ENCODE measurements at places on chromosomes 1 and 21. TPM values are rescaled to one million over a fixed set of nuclear protein-coding genes. Genes with fewer than 3 reads are reported as not detected.

MYBPH gene
- total RNA-seq, result not detected

MUTYH gene
- total RNA-seq, result 52.4 TPM

OR6N2 gene
- total RNA-seq, result not detected

HCRTR1 gene
- not detected for total RNA-seq

GSTM3 gene
- 101 TPM for total RNA-seq

NUCKS1 gene
- total RNA-seq, result 319 TPM

CHAF1B gene
- total RNA-seq, result 14.1 TPM

GRCh38 chr1:235923466-235924021 lies 56.8 kb upstream of the LYST start:
- H3K4me1 ChIP-seq, result peaks cover 59% of the 10 kb centered on the region
- H3K27ac ChIP-seq, result peak overlapping the region; percentile 78
- no peaks in the 10 kb centered on the region for H3K36me3 ChIP-seq
- DNase-seq, result no peak
- H3K27me3 ChIP-seq, result no peaks in the 10 kb centered on the region
- no peak overlapping the region for H3K4me3 ChIP-seq

DNA sequence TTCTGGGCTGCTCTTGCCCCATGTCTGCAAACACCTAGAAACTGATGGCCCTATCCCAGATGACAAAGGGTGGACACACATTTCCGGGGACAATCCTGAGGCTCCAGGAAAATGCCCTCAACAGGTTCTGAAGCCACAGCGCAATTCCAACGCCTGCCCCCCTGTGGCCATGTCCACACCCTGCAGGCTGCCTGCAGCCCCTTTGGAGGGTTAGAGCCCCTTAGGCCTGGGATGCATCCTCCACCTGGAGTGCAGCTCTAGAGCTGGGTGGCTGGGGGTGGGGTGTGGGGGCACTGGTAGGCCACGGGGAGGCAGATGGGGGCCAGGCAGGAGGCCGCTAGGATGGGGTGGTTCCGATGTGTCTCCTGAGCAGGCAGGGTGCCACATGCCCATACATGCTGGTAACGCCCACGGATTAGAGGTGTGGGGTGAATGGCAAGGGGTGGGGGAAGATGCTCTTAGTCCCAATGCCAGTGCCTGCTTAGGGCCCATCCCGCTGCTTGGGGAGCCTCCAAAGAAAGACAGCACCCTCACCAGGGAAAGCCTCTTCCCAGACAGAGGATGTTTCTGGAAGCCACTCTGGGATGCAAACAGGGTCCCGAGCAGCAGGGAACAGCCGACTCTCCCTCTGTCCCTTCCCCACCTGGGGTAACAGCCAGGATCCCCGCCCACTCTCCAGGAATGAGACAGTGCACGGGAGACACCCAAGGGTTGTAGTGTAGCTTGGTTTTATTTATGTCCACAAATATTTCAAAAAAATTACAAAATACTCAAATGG lies 34.0 kb downstream of the SLC45A1 start:
- DNase-seq, result no peak
- no peaks in the 10 kb centered on the region for H3K36me3 ChIP-seq
- no peak overlapping the region for H3K4me3 ChIP-seq
- H3K4me1 ChIP-seq, result no peaks in the 10 kb centered on the region
- no peak overlapping the region for H3K27ac ChIP-seq

DNA sequence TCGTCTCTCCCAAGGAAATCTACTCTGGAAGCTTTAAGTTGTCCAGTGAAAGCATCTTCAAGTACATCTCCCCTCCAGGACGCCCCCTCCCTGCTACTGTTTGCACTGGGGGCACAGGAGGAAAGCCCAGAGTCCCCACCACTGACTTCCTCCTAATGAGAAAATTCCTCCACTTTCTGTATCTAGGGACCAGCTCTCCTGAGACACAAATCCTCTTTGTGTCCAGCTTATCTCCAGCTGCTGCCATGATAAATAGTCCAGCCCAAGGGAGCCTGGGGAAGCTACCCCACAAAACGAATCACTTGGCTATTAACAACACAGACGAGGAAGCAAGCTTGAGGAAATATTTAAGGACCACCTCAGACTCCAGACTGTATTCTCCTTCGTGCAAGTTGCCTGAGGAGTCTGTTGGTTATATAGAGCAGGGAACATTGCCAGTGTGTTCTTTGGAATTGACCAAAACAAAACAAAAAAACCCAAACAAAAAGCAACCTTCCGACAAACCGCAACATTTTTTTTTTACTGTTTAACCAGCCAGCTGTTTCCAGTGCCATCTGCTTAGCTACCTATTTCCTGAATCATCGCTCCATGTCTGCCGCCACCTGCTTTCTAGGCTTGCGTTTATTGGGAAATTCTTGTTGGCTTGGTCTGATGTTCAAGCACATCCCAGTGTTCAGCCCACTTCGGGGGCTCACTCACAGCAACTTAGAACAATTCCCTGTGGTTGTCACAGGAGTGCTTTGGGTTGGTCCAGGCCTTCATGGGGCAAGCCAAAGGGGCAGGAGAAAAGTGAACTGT lies 7.7 kb downstream of the C1orf226 start:
- peak; percentile 22 for DNase-seq
- 0 out of 2 replicates have a peak, but pooled peaks cover 1% of the 10 kb centered on the region for H3K36me3 ChIP-seq
- H3K27me3 ChIP-seq, result no peaks in the 10 kb centered on the region
- H3K4me3 ChIP-seq, result no peak overlapping the region
- no peaks in the 10 kb centered on the region for H3K4me1 ChIP-seq

GRCh38 chr1:154809436-154810413 lies 60.4 kb downstream of the KCNN3 start:
- H3K4me1 ChIP-seq, result no peaks in the 10 kb centered on the region
- H3K4me3 ChIP-seq, result no peak overlapping the region
- H3K27me3 ChIP-seq, result peaks cover 83% of the 10 kb centered on the region
- no peaks in the 10 kb centered on the region for H3K36me3 ChIP-seq
- no peak overlapping the region for H3K27ac ChIP-seq
- peak; percentile 40 for DNase-seq

- peak overlapping the region; percentile 66 for H3K27ac ChIP-seq
- peaks cover 17% of the 10 kb centered on the region for H3K36me3 ChIP-seq
- no peaks in the 10 kb centered on the region for H3K27me3 ChIP-seq
- peaks cover 42% of the 10 kb centered on the region for H3K4me1 ChIP-seq
- DNase-seq, result peak; percentile 50
Measured at GRCh38 chr1:147669469-147670318, 630 bp downstream of the ACP6 start.

GRCh38 chr1:66981679-66982078 lies 56.9 kb downstream of the MIER1 start:
- DNase-seq, result no peak
- no peaks in the 10 kb centered on the region for H3K4me1 ChIP-seq

- DNase-seq, result no peak
- H3K27ac ChIP-seq, result no peak overlapping the region
- H3K36me3 ChIP-seq, result no peaks in the 10 kb centered on the region
- H3K4me1 ChIP-seq, result no peaks in the 10 kb centered on the region
- no peaks in the 10 kb centered on the region for H3K27me3 ChIP-seq
Measured at GRCh38 chr1:174764191-174764590, 235.6 kb upstream of the CACYBP start.

GRCh38 chr1:244217711-244218110 lies 166.6 kb downstream of the ZBTB18 start:
- no peaks in the 10 kb centered on the region for H3K27me3 ChIP-seq
- no peak overlapping the region for H3K4me3 ChIP-seq
- no peak overlapping the region for H3K27ac ChIP-seq
- H3K4me1 ChIP-seq, result peaks cover 28% of the 10 kb centered on the region
- no peaks in the 10 kb centered on the region for H3K36me3 ChIP-seq

DNA sequence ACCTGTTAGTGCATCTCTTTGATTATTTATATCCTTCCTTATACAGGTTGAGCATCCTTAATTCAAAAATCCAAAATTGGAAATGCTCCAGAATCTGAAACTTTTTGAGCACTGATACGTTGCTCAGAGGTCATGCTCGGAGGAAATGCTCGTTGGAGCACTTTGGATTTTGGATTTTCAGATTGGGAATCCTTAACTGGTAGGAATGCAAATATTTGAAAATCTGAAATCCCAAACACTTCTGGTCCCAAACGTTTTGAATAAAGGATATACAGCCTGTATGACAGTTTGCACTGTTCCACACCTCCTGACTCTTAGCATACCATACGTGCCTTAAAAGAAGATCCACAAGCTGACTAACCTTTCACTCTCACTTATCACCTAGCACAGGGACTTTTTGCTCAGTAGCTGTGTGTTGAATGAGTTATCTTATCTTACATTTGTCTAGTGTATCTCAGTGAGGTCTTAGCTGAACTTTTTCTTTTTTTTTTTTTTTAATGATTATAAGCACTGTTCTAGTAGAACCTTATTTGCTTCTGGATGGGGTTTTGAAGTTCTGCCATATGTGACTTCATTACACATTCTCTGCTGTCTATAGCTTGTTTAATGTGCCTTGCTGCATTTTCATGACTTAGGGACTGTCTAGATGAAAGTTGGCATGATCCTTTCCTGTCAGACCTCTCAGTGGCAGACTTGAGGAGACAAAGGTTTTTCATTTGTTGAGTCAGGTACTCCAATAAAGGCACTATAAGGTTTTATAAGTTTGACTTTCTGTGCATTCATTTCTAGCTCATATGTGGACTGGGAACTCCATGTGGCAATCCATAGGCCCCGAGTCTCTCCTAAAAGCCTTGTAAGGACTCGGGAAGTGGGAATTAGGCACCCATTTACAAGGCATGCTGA lies 21.6 kb downstream of the PTGFRN start:
- no peak overlapping the region for H3K4me3 ChIP-seq
- H3K27ac ChIP-seq, result no peak overlapping the region
- H3K36me3 ChIP-seq, result 0 out of 2 replicates have a peak, but pooled peaks cover 9% of the 10 kb centered on the region
- DNase-seq, result no peak

DNA sequence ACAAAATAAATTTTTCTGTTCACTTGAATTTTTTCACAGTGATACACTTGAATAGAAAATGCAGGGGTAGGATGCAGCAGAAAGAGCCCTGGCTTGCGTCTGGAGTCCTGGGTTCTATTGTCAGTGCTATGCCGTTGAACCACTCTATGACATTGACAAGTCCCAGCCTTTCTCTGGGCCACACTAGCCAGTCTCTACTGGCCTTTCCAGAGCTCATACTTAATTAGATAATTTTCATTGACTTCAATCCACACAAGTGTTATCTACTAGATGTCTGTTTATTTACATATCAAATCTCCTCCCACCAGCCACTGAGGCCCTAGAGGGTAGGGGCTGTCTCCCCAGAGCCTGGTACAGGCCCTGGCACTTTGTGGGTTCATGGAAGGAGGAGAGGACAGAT lies 15.5 kb upstream of the CELA3B start:
- no peak for DNase-seq
- H3K27ac ChIP-seq, result no peak overlapping the region
- H3K4me3 ChIP-seq, result no peak overlapping the region
- H3K4me1 ChIP-seq, result peaks cover 30% of the 10 kb centered on the region
- no peaks in the 10 kb centered on the region for H3K36me3 ChIP-seq
- no peaks in the 10 kb centered on the region for H3K27me3 ChIP-seq

DNA sequence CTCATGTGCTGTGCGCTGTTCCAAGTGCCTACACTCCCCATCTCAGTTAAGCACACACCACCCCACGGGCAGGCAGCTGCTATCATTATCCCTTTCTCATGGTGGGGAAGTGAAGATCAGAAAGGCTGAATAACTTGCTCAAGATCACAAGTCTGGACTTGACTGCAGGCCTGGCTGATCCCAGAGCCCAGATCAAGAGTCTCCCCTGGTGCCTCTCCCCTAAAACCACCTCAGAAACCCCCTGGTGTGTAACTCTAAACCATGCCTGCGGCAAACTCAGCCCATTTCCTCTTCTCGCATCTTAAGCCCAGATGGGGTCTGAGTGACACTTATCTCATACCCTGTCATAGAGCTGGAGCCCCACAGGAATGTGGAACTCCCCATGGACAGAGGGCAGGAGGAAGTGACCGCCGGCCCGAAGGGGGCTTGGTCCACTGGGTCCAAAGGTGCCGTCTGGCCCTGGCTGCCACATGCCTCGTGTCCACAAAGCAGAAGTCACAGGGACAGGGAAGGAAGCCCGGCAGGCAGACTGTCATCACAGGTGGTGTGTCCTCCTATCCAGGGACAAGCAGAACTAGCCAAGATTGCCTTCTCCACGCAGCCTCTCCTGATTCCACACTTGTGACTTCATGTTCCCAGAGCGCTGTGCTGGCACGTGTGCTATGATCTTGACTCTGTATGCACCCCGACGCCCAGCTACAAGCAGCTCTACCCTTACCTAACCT lies 92.1 kb downstream of the SYF2 start:
- H3K27ac ChIP-seq, result no peak overlapping the region
- no peaks in the 10 kb centered on the region for H3K36me3 ChIP-seq
- no peaks in the 10 kb centered on the region for H3K4me1 ChIP-seq

DNA sequence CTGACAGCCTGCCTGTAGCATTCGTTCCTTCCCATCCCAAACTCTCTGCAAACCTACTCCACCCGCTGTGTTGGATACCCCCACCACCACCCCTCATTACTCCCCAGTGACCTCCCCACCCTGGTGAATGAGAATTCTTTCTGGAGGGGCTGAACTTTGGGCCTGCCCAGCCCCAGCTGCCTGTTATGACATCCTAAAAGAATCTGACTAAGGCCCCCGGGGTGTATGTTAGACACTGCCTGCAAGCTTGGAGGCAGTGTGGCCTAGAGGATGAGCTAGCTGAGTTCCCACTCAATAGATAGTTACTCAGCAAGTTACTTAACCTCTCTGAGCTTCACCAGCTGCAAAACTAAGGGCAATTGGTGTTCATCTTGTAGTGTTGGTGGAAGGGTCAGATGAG lies 110.2 kb upstream of the FGGY start:
- no peaks in the 10 kb centered on the region for H3K36me3 ChIP-seq
- DNase-seq, result no peak
- H3K27me3 ChIP-seq, result no peaks in the 10 kb centered on the region
- no peak overlapping the region for H3K27ac ChIP-seq

DNA sequence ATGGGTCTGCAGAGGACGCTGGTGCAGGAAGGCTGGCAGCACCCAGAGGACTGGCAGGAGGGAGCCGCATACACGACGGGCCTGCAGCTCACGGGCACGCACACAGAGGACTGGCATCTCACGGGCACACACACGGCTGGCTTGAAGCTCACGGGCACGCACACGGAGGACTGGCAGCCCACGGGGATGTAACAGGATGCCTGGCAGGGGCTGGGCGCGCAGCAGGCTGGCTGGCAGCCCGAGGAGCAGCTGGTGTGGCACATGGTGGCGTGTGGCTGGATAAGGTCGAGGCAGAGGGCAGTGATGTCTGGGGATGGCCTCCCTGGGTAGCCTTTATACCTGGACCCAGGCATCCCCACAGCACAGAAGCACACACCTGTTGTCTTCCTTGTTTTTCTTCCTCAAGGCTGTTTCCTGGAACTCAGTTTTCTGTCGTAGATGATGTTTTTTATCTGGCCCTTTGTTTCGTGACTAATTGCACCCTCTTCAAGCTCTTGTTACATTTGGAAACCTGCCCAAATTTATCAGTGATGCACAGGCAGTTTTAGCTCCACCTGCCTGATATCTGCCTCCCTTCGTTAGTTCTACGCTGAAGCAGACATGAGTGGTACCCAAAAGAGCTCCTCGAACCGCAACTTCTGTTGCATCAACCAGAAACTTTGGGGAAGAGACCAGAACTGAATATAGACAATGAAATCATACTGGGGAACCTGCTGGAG lies at the start of gene KRTAP12-1:
KRTAP12-1 (minus strand) TSS at position 303 of the 719 bp plus-strand sequence; CDS start at position 263, 40 bp downstream.
- H3K36me3 ChIP-seq, result no peaks in the 10 kb centered on the region
- H3K4me3 ChIP-seq, result no peak within 1 kb of the TSS
- H3K27me3 ChIP-seq, result peaks cover 87% of the 10 kb centered on the region
- H3K27ac ChIP-seq, result no peak within 1 kb of the TSS
- no peak for DNase-seq

GRCh38 chr21:31394309-31394708 lies 50.2 kb upstream of the TIAM1 start:
- H3K27me3 ChIP-seq, result no peaks in the 10 kb centered on the region
- H3K36me3 ChIP-seq, result no peaks in the 10 kb centered on the region
- H3K27ac ChIP-seq, result no peak overlapping the region
- DNase-seq, result no peak
